ENCODE measurements at places on chromosomes 1 and 21.

GRCh38 chr1:196387766-196388165 lies 220.5 kb downstream of the KCNT2 start:
- peak; percentile 3 for DNase-seq

DNA sequence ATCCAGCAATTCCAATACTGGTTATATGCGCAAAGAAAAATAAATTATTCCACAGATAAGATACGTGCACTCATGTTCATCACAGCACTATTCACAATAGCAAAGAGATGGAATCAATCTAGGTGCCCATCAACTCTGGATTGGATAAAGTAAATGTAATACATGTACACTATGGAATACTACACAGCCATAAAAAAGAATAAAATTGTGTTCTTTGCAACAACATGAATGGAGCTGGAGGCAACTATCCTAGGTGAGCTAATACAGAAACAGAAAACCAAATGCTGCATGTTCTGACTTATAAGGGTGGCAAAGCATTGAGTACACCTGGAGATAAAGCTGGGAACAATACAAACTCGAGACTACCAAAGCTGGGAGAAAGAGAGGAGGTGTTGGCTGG lies 787.3 kb downstream of the KCNT2 start:
- no peak for DNase-seq

- DNase-seq, result peak; percentile 36
Measured at GRCh38 chr1:168455764-168456163, 88.0 kb downstream of the XCL2 start.

DNA sequence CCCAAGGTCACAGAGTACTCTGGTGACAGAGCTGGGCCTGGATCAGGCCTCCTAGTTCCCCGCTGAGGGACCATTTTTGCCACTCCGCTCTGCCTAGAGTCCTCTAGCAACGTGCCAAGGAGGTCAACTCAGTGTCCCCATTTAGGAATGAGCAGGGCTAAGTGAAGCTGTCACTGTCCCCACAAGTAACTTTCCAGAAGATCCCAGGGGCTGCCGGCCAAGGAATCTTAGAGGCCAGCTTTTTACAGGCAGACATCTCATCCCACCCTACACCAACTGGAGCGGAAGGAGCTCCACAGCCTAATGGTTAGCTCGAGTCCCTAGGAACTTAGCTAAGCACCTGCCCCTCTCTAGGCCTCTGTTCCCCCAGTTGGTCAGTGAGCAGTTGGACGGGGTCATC lies 59.7 kb downstream of the VWA5B1 start:
- DNase-seq, result no peak

- no peak for DNase-seq
Measured at GRCh38 chr1:181131255-181131941, 42.9 kb downstream of the IER5 start.

GRCh38 chr21:18636897-18637296 lies 233.3 kb upstream of the TMPRSS15 start:
- no peak for DNase-seq

GRCh38 chr1:197921235-197922069 lies 4.3 kb downstream of the LHX9 start:
- DNase-seq, result no peak
